ENCODE measurements at places on chromosomes 16 and 17.

DNA sequence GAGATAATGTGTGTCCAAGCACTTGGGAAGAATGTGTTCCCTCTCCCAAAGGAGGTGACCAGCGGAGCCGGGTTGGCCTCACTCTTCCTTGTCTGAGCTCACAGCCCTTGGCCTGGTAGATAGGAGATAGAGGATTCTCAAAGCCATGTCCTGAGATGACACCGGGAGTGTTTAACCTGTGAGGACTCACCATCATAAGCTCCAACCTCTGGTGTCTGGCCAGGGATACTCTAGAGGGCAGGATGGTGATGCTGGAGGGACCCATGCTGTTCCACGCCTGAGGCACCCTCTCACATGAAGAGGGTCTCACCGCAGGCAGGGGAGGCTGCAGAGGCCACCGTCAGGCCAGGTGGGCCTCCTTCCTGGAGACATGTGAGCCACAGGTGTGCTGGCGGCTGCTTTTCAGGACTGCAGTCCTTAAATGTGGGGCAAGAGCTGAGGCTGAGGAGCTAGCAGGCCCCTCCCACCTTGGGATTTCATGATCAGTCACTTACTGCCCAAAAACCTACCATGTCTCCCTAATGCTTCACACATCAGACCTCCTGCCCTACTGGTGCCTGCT is 6.6 kb upstream of the ZNF629 start:
- no peak for DNase-seq

DNA sequence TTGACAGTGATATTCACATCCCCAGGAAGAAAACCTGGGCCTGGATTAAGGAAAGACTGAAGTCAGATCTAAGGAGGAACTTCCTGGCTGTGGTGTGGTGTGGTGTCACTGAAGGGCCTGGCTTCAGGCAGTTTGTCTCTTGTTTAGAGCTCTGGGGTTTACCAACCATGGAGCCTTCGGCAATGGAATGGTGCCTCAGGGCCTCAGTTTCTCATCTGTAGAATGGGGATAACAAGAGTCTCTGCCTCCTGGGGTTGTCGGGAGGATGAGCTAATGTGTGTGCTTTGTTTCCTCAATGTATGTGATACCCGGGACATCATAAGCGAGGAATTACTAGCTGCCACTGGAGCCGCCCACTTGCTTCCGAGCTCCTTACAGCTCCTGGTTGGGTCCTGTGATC is 12.7 kb downstream of the WNT3 start:
- no peak for DNase-seq

DNA sequence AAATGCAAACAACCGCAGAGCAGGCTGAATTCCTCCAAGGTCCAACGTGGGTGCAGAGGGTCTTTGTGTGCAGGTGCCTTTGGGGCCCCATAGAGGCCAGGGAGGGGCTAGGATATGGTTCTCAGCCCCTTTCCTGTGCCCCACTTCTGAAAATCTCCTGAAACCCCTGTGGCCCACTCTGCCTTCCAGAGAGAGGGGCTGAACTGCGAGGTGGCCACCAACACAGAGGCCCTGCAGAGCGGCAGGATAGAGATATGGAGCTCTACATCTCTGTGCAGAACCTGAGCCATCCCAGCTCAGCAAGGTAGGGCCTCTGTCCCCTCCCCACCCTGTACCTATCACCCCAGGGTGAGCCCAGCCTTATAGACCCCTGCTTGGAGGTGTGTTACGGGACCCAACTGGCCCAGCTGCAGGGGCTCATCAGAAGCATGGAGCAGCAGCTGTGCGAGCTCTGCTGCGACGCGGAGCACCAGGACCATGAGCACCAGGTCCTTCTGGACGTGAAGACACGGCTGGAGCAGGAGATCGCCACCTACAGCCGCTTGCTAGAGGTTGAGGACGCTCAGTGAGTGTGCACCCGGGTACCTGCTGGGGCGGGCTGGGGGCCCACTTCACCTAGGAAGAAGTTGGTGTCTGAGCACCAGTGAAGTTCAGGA is 5.5 kb downstream of the USP6 start:
- DNase-seq: no peak

DNA sequence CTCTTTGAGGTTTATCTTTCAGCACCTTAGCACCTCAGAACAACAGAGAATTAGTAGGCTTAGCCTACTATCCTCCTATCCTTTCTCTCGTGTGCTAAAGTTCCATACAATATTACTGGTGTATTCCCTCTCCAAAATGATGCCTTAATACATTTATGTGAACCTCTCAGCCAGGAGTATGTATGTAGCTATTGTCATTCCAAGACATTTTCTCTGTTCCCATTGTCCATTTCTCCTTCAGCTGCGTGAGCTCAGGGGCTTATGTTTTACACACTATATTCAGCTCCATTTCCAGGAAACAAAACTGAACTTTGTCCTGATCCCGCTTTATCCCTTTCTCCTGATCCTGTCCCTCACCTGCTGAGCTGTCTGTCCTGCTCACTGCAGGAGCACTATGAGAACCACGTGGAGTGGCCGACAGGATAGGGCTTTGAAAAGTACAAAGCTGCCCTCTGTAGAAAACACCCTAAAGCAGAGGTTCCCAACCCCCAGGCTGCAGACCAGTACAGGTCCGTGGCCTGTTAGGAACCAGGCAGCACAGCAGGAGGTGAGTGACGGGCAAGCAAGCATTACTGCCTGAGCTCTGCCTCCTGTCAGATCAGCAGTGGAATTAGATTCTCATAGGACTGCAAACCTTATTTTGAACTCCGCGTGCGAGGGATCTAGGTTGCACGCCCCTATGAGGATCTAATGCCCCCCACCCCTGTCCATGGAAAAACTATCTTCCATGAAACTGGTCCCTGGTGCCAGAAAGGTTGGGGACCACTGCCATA is 55.7 kb downstream of the CENPV start:
- DNase-seq: no peak

DNA sequence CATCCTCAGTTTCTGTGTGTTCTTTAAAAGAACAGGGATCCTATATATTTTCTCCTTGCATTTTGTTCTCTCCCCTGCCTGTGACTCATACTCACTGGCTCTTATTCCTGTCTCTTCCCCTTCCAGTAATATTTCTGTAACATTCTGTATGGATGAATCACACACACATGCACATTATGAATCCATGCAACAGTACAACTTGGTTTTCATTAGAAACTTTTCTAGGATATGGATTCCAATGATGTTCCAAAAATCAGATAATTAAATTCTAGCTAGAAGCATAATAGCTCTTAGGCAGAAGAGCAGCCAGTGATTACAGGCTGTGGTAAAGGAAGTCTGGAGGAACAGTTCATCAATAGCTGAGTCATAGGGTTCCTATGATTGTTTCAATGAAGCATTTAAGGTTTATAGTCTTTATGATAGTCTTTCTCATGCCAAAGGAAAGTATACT is 119.6 kb upstream of the PMFBP1 start:
- no peak for DNase-seq

DNA sequence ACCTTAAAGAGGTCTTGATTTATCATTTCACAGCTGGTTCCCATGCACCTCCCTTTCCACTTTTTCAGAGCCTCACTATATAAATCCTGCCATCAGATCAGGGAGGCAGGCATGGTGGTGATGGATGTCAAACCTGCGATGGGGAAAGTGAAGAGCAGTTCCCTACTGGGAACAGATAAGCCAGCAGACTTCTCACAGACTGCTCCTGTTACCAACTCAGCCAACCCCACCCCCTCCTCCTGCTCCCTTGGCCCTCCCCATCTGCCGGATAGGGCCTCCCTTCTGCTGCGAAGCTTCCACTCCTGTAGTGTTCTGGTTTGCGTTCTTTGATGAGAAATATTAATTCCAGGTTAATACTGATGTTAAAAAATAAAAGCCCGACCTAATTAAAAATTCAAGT is 232.1 kb downstream of the STX8 start:
- no peak for DNase-seq

GRCh38 chr16:87897521-87898505 is 28.5 kb upstream of the SLC7A5 start:
- DNase-seq: peak; percentile 94

DNA sequence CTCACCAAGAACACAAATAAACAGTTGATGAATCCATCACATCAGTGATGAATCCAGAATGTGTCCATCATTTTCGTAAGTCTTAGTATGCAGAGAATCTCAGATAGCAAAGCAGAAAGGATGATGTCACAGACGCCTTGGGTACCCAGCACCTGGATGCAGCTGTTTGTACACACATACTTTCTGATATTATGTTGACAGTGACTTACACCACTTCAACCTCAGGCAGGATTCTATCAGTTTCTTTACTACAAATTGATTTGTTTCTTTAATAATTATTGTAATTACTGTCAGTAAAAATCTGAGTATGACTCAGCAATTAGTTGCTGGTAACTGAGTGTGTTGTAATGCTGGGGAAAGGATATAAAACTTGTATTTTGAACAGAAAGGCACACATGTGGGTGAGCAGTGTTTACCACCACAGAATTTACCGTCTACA is 159.8 kb downstream of the RPTOR start:
- peak; percentile 21 for DNase-seq

- no peak for DNase-seq
Observed at GRCh38 chr17:7988750-7989178, 13.7 kb upstream of the GUCY2D start.

GRCh38 chr16:21940570-21940969 is 12.6 kb upstream of the UQCRC2 start:
- no peak for DNase-seq

Measured in T-helper 2 cell (primary cell).